Activated CD8-positive, alpha-beta memory T cell treated with anti-CD3 and anti-CD28 coated beads, Interleukin-2, amount 10 ng/mL, durations not matched to agents 7 days and 5 days (primary cell): ENCODE measurements at places on chromosomes 16 and 17.
A peak's percentile ranks its signal among the peaks of the same experiment; 100 is the strongest.

DNA sequence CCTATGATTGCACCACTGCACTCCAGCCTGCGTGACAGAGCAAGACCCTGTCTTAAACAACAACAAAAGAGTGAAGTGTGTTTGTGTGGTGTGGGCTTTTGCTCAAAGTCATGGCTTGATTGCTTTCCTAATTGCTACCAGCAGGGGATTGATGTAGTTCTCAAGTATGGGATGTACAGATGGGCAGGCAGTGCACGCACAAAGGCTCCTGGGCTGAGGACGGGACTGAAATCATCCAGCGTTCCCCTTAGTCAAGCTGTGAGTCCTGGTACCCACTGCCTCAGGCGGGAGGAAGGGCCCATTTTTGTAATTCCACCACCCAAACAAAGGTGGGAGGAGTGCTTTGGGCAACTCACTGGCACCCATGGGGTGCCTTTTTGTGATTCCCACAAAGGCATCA, 47.3 kb downstream of the GDE1 start:
- H3K27ac ChIP-seq: no peak overlapping the region
- H3K4me3 ChIP-seq: no peak overlapping the region
- no peak for DNase-seq
- H3K4me1 ChIP-seq: no peaks in the 10 kb centered on the region

GRCh38 chr16:86067516-86067915, 168.6 kb downstream of the IRF8 start:
- H3K36me3 ChIP-seq: no peaks in the 10 kb centered on the region
- no peak for DNase-seq
- no peaks in the 10 kb centered on the region for H3K4me1 ChIP-seq
- no peaks in the 10 kb centered on the region for H3K27me3 ChIP-seq
- H3K4me3 ChIP-seq: no peak overlapping the region
- no peak overlapping the region for H3K27ac ChIP-seq

GRCh38 chr16:85750827-85751697, at the start of gene C16orf74:
Gene C16orf74 (minus strand): TSS chr16:85751096. CDS start chr16:85735217, 15,879 bp downstream.
- peaks cover 20% of the 10 kb centered on the region for H3K4me1 ChIP-seq
- H3K27me3 ChIP-seq: peaks cover 53% of the 10 kb centered on the region
- no peak within 1 kb of the TSS for H3K27ac ChIP-seq
- no peak for DNase-seq

DNA sequence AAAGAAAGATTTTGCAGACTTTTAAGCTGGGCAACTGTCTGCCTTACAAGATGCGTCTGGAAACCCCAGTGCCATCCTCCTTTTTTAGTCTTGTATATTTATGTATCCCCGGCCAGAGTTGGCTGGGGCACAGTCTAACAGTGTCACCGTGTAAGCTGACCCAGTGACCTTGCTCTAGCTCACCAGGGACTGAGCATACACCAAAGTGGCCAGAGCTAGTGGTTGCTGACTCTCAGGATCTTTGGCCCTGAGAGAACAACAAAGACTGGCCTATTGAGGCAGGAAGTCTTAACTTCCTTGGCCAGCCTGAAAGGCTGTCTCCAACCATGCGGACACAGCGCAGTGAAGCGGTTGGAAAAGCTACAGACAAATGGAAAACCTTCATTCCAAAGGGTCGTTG, 745.2 kb downstream of the WWOX start:
- no peak overlapping the region for H3K27ac ChIP-seq
- no peak overlapping the region for H3K4me3 ChIP-seq

DNA sequence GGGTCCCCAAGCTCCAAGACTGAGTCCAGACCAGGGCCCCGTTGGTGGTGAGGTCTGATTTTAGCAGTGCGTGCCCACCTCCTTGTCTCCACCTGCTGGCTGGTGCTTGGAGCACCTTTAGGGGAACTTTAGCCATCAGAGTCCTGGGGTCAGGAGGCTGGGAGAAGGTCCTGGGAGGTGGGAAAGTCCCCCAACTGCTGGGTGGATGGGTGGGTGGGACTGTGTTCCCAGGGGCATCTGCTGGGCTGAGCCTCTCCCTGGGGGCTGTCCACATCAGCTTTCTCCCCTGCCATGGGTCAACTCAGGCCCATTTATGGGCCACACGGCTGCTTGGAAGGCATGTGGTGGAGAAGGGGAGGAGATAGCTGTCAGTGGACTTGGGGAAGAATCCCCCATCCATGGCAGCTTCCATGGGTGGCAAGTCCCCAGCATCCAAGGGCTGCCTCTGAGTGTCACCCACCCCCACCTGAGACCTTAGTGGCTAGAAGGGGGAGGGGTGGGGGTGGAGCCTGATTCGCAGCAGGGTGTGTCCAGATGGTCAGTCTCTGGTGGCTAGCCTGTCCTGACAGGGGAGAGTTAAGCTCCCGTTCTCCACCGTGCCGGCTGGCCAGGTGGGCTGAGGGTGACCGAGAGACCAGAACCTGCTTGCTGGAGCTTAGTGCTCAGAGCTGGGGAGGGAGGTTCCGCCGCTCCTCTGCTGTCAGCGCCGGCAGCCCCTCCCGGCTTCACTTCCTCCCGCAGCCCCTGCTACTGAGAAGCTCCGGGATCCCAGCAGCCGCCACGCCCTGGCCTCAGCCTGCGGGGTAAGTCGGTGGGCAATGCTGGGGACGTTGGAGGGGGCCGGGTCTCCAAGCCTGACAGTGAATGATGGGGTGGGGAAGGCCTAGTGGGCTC, at the start of gene TRPV2:
TSS of gene TRPV2 (plus strand) at position 541 of the 894 bp plus-strand sequence. CDS start 2,098 bp downstream, outside the sequence.
- peak within 1 kb of the TSS; percentile 99 for H3K27ac ChIP-seq
- peaks cover 27% of the 10 kb centered on the region for H3K36me3 ChIP-seq
- H3K27me3 ChIP-seq: no peaks in the 10 kb centered on the region
- H3K4me1 ChIP-seq: peaks cover 51% of the 10 kb centered on the region
- peak within 1 kb of the TSS; percentile 98 for H3K4me3 ChIP-seq
- peak; percentile 80 for DNase-seq

DNA sequence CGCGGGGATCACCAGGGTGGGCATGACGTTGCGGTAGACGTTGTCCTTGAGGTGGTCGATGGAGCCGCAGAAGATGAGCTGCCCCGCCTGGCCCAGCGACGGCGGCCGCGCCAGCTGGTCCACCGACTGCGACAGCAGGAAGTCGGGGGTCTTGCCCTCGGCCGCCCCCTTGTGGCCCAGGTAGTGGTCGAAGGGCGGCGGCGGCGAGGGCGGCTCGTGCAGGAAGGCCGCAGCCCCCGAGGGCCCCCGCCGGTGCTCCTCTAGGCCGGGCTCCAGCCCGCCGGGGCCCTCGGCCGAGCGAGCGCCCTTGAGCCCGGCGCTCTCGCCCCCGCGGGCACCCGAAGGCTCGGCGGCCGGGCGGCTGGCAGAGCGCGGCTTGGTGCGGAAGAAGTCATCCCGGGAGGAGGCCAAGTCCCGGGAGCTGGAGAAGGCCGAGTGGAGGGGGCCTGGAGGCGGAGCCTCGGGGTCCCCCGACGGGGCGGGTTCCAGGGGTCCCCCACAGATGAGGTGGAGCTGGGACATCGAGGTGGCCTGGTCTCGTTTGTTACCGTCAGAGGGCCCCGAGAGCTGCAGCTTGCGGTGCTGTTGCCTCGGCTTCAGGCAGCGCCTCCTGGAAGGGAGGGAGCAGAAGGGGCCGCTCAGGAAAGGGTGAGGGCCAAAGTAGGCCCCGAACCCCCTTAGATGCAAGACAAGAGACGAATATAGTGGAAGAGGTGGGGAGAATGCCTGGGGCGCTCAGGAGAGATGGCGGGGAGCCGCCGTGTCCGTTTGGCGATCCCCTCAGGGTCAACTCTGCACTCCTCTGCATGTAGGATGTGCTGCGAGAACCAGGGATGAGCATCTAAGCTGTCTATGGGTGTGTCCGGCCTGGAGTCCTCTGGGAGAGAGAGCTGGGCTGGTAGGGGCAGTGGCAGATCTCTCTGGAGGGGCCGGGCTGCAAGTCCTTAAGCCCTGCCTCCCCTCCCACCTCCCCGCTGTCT, 8.8 kb downstream of the FAM171A2 start:
- H3K27me3 ChIP-seq: peaks cover 14% of the 10 kb centered on the region
- H3K4me1 ChIP-seq: peaks cover 6% of the 10 kb centered on the region
- peaks cover 5% of the 10 kb centered on the region for H3K36me3 ChIP-seq
- H3K4me3 ChIP-seq: peak overlapping the region; percentile 52
- no peak overlapping the region for H3K27ac ChIP-seq
- DNase-seq: peak; percentile 72
